ENCODE measurements at places on chromosomes 4 and X. TPM values are rescaled to one million over a fixed set of nuclear protein-coding genes. Genes with fewer than 3 reads are reported as not detected.
A peak's percentile ranks its signal among the peaks of the same experiment; 100 is the strongest.

DNA sequence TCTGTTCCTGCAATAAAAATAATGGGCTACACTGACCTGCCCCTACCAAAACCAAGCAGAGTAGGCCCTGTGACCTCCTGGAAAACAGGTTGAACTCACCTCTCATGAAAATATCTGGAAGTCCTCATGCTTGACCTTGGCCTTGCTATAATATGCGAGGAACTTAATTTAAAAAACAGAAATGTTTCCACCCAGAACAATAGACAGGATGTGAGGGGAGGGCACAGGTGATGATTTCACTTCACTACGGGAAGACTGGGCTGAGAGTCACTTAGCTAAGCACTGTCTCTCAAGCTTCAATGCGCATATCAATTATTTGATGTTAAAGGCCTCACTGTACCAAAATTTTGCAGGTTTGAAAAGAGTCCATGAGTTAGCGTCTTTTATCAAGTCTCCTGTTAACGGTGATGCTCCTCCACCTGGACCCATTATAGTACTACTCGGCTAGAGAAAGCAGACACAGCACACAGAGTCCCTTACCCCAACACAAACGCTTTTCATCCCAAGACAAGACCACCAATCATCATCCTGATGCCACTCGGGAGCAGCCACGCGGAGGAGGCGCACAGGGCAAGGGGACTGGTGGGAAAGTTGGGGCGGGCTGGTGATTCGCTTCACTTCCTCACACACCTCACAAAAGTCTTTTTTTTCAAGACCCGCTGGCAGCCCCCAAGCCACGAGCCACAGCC is 25.9 kb downstream of the ZNF721 start:
- DNase-seq, result no peak

- no peak for DNase-seq
Measured at GRCh38 chr4:112170451-112170993, 25.3 kb downstream of the FAM241A start.

DNA sequence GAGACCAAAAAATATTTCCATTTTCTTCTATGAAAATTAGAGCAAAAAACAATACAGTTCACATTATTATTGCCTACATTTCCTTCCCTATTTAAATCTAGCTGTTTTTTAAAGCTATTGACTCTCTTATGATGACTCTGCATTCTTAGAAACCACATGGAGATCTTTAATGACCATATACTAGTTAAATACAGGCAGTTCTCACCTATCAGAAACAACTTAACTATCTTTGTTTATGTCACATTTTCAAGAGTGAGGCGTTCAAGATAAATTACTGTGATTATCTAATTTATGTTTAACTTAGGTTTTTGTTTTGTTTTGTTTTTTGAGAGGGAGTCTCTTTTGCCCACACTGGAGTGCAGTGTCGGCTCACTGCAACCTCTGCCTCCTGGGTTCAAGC is 3.0 kb downstream of the CISD2 start:
- DNase-seq, result no peak

GRCh38 chr4:88041626-88042025 is 34.2 kb downstream of the PKD2 start:
- DNase-seq, result no peak

GRCh38 chr4:7638984-7639789 is 204.5 kb upstream of the PSAPL1 start:
- peak; percentile 79 for DNase-seq

- no peak for DNase-seq
Measured at GRCh38 chr4:8473920-8474590, 33.5 kb downstream of the TRMT44 start.

DNA sequence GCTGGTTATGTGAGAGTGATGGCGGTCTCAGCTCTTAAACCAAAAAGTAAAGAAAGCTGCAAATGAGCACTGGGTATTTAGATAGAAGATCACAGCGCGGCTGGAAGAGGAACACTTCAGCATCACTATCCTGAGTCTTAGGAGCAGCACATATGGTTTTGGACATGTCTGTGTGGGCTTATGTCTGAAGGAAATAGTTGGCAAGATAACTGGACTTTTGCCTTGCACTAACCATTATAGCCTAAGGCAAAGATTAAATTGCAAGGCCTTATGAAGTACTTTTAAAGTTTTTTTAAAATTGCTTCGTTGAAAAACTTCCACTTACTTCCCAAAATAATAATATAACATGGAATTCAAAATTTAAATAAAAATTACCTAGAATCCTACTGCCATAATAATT is 4.6 kb upstream of the RAB9A start:
- no peak for DNase-seq

- no peak for DNase-seq
Measured at GRCh38 chr4:153931804-153932203, 142.9 kb upstream of the SFRP2 start.

- no peak for DNase-seq
Measured at GRCh38 chrX:19548279-19548678, 33.0 kb upstream of the MAP3K15 start.

Gene SRPK3
- not detected for total RNA-seq

Gene RPS6KA6
- 0.58 TPM for total RNA-seq

Gene EIF4E
- total RNA-seq, result 29.5 TPM

All from left lobe of liver (tissue), 2 donors.